Frontal cortex (tissue), 4 donors: ENCODE measurements at places on chromosomes 3 and 15. TPM values are rescaled to one million over a fixed set of nuclear protein-coding genes. Genes with fewer than 3 reads are reported as not detected.

DNA sequence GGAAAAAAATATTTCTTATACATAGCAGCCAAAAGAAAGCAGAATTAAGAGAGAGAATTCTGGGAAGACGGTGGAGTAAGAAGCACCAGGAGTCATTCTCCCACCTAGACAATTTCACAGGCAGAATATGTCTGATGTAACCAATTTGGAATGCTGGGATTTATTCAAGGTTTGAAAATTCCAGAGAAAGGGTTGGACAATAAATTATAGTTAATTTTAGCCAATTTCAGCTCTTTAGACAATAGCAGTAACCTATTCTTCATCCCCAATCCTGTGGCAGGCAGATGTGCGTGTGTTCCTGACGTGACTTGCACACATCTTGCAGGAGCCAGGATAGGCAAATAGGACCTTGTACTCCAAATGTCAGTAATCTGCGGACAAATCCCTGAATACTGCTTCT, 541.0 kb upstream of the NAALADL2 start:
- DNase-seq = no peak

DNA sequence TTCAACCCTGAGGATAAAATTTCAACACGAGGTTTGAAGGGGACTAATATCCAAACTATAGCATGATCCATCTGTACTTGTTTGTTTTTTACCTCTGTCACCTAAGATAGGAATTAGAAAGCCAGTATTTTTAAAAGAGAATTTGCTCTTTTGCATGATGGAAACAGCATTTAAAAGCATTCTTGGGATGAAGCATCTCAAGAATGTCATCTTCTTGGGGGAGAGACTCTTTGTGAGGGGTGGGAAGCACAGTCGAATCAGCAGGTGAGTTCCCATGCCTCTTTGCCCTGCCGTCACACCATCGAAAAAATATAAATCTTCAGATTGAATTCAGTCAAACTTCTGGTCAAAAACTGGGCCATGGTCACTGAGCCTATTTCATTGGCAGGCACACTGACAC, 55.3 kb upstream of the BCHE start:
- no peak for DNase-seq

GRCh38 chr3:150544726-150545125, 1.6 kb downstream of the SERP1 start:
- DNase-seq = no peak

DNA sequence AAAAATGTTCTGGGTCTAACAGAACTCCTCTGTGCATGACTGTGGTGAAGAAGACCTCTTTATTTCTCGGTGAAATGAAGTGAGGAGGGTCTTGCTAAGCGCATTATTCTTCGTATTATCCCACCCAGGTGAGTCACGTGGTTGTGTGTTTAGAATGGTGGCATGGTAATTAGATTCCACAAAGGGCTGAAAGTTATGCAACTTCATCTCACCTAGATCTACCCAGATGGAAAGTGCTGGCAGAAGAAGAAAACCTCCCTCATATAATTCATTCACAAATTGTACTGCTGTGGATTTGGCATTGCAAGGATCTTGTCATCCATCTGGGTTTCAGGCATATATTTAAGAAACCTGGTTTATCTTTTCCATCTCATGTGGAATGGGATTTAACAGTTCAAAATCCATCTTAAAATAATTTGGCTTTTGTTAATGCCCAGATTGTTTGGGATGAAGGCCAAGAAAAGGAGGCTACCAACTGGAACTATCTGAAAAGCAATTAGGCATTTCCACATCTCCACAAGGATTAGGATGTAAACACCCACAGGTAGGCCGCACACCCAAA, 175.3 kb downstream of the PLCL2 start:
- no peak for DNase-seq

- DNase-seq = no peak
Measured at GRCh38 chr3:77915336-77915735, 875.4 kb downstream of the ROBO2 start.

DNA sequence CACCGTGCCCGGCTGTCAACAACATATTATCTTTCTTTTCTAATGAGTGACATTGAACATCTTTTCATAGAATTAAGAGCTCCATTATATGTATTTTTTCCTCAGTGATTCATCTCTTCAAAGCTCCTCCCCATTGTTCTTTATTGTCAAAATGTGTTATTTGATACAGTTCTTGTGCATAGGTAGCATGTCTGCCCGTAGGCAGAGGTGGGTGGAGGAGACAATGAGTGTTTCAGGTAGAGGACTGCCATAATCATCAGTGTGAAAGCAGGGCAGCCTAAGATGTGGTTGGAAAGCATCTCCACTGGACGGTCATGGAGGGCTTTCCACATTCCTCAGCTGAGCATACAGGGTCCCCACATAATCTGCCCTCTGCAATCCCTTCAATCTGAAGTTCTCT, 452.0 kb upstream of the MCTP2 start:
- DNase-seq = no peak

DNA sequence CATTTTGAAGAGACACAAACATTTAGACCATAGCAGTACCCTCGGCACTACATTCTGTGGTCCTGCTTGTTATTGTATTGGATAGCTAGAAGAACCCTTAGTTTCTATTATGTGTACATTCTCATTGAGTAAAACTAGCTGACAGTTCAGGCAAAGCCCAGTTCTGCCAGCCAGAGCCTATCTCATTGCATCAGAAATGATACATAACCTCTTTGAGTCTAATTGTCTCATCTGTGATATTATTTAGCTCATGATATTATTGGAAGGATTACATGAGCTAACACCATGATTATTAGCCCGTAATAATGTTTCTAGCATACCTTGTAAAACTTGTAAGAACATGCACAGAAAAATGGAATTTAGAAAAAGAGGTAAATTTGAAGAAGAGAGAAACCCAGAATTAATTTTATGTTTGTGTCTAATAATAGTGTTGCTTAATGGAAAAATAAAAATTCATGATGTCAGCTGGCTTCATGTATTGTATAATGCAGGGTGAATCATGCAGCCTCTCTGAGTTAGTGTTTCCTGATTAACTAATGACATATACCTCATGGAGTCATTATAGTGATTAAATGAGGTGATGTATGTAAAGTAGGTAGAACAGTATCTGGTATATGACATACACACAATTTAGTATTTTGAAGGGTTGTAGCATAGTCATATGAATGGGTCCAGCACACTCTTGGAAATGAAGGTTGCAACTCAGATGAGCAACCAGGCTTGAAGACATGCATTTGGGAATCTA, 339.4 kb upstream of the GRM7 start:
- DNase-seq = no peak

DNA sequence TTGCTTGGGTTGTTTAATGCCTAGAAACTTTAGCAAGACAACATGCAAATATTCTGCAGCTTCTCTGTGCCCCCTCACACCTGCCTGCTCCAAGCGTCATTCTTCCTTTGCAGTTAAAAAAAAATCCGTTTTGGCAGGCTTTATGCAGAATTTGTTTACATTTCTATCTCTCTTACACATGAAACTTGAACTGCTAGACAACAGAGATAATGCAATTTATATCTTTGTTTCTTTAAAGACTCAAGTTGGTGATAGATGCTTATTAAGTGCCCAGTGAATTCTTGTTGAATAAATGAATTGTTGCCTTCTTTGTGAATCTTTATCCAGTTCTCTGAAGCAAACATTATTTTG, 53.2 kb downstream of the CHST2 start:
- DNase-seq = no peak

DNA sequence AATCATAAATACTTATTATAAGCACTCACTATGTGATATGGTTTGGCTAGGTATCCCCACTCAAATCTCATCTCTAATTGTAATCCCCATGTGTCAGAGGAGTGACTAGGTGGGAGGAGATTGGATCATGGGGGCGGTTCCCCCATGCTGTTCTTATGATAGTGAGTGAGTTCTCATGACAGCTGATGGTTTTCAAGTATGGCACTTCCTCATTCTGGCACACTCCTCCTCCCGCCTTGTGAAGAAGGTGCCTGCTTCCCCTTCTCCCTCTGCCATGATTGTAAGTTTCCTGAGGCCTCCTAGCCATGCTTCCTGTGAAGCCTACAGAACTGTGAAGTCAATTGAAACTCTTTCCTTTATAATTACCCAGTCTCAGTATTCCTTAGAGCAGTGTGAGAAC, 53.3 kb upstream of the CHMP2B start:
- no peak for DNase-seq

DNA sequence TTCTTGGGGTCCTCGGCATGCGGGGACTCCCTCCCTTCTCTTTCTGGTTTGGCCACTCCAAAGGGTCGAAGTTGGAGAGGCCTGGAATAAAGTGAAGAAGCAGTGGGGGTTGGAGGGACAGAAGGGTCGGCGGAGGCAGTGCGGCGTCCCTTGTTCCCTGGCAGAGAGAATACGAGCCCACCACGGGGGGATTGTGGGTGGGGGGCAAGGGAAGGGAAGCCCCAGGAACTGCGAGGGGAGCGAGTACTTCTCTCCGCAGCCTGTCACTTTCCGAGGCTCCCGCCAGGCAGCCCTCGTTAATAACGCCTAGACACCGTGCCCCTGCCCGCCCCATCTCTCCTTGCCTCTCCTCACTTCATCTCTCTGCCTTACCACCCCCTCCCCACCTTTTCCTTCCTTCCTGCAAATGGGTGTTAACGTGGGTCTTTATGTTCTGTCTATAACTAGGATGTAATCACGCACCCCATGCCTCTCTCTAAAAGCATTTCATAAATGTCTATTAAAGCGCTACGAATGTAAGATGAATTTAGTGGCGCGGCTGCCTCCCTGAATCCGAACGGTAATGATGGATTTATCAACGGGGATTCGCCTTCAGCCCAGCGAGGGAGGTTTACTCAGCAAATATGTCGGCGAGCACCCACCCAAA, 13.7 kb downstream of the NR2F2 start:
- DNase-seq = no peak

DNA sequence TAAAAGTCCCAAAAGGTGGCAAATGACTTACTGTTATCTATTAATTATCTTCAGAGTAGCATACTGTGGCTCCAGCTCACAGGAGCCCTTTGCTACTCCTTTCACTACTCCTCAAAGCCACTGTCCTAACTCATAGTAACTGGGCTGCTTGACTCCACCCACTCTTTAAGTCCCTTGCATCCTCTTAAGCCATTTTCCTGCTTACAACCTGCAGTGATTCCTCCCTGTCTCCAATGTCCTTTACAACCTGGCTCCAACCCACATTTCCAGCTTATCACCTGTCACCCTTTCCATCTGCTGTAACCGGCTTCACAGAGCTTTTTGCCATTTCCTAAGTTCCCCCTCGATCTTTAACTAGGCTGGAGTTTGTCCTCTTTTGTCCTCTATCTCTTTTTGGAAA, 388.1 kb downstream of the FGF12 start:
- DNase-seq = no peak

DNA sequence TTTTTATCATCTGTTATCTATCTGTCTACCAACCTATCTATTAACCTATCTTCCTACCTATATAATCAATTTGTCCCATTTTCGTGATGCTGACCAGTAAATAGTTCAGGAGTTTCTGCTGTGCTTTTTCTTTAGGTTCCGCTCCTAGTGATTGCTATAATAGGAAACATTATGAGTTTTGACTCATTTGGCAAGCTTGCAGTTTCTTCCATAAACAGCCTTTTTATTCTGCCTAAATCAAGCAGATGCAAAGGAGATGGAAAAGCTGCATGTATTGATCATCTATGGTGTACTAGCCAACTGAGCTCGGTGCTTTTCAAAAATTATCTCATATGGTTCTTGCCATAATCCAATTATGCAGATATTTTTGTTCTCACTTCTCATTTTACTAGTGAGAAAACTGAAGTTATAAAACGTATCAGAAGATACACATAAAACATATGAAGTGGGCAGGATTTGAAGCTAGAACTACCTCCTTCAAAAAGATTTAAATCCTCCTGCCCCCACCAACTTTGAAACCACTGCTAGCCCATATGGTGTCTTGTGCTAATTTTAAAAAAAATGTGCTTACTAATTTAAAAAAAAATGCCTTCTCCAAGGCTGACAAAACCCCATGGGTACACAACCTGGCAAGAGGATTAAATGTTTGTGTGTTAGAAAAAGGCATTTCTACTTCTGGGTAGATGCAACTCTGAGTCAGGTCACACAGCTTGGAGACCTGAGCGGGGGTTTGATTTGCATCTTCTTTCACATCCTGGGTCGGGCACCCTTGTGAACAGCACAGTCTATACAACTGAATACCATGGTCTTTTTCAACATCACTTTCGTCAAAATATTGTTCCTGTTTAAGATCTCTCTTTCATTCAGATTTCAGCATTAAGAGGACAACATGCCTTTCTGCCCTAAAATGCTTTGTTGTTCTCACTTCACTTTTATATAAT, 267.0 kb downstream of the CHL1 start:
- no peak for DNase-seq

DNA sequence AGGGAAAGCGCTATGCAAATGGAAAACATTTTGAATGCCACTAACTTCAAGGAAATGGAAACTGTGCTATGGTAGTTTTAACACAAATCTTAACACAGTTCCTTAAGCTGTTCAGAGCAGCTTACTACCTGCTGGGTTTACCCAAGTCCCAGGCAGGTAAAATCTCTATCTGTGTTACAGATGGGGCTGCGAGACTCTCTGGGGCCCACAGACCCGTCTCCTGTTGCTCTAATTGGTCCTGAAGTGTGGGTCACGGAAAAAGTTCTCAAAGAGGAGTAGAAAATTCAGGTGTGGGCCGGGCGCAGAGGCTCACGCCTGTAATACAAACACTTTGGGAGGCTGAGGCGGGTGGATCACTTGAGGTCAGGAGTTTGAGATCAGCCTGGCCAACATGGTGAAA, 16.9 kb upstream of the ZFYVE19 start:
- no peak for DNase-seq

- DNase-seq = peak; percentile 48
Measured at GRCh38 chr3:183823963-183824362, 1.4 kb downstream of the MAP6D1 start.

GRCh38 chr3:123026565-123027291, 835 bp downstream of the SEMA5B start:
- peak; percentile 46 for DNase-seq

DNA sequence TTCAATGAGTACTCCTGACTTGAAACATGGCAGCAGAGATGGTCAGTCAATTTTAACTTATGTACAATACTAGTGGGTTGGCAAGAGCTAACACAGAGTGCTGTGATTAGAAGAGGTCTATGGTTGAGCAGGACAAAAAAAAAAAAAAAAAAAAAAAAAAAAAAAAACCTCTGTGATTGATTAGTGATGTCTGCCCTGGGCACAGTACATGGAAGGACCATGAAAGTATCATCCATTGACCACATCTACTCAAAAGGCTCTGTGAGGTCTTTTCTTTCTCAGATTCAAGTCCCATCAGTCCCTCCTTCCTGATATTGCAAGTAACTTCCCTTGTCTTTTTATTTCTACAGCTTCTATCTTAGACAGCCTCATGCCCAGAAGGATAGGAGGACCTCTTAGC, 59.6 kb downstream of the NTRK3 start:
- DNase-seq = no peak

GRCh38 chr15:76006136-76006778, 6.0 kb downstream of the NRG4 start:
- no peak for DNase-seq

The ABHD5 gene
- total RNA-seq = 26.1 TPM

The C3orf70 gene
- total RNA-seq = 30.6 TPM

The CPN2 gene
- total RNA-seq = not detected

The SRGAP3 gene
- 58.3 TPM for total RNA-seq

The CCR9 gene
- 0.41 TPM for total RNA-seq

The ARL14 gene
- total RNA-seq = not detected

The TMEM108 gene
- 18.3 TPM for total RNA-seq

The DAPK2 gene
- total RNA-seq = 0.82 TPM

The CHRNB4 gene
- 0.41 TPM for total RNA-seq

The ZNF620 gene
- 13.9 TPM for total RNA-seq

The SLC2A2 gene
- not detected for total RNA-seq

The IGSF10 gene
- total RNA-seq = 0.82 TPM

The PLA2G4F gene
- not detected for total RNA-seq
